ENCODE measurements at places on chromosomes 6 and 20.

DNA sequence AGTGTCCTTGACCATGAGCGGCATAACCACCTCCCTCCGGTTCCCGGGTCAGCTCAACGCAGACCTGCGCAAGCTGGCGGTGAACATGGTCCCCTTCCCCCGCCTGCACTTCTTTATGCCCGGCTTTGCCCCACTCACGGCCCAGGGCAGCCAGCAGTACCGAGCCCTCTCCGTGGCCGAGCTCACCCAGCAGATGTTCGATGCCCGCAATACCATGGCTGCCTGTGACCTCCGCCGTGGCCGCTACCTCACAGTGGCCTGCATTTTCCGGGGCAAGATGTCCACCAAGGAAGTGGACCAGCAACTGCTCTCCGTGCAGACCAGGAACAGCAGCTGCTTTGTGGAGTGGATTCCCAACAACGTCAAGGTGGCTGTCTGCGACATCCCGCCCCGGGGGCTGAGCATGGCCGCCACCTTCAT is 4.9 kb downstream of the TUBB1 start:
- no peak for DNase-seq

DNA sequence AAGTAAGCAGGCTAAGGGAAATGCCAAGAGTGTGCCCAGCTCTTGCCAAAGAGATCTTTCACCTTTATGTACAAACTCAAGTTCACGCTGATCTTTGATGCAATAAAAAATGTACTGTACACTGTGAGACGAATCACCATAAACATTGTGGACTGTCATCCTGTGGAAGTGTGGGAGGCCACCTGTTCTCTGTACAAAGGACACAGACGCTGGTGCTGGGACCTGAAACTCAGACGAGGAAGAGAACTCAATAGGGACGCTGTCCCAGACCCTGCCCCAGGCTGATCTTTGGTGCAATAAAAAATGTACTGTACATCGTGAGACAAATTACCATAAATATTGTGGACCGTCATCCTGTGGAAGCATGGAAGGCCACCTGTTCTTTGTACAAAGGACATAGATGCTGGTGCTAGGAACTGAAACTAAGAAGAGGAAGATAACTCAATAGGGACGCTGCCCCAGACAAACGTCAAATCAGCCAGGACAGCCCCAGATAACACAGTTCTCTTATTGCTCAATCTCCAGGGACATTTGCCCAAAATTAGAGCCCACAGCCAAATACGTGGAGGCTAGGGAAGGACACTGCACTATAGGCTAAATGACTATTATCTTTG is 312.7 kb upstream of the SGK1 start:
- DNase-seq = no peak

GRCh38 chr20:18686696-18687095 is 98.8 kb downstream of the DTD1 start:
- DNase-seq = no peak

- DNase-seq = no peak
Observed at GRCh38 chr20:58020656-58021454, 207.6 kb downstream of the ANKRD60 start.

DNA sequence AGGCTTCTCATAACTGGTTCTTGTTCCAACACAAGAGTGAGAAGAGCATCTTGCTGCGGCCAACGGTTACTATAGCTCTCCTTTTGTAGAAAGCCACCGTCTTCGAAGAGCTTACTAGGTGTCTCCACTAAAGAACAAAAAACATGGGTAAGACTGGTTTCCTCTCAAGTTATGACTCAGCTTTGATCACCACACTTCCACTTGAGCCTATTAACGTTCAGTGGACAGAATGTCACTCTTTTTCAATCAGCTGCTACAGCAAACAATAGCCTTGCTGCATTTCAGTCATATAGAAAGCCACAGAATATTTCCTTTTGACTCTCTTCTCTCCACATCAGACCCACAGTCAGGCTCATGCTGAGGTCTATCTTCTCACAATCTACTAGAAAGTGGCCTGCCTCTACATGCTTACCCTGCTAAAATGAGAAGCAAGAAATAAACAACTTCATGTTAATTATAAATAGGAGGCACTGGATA is 243.5 kb upstream of the PREP start:
- no peak for DNase-seq

- DNase-seq = no peak
Observed at GRCh38 chr6:157603314-157603940, 219.6 kb upstream of the SNX9 start.

DNA sequence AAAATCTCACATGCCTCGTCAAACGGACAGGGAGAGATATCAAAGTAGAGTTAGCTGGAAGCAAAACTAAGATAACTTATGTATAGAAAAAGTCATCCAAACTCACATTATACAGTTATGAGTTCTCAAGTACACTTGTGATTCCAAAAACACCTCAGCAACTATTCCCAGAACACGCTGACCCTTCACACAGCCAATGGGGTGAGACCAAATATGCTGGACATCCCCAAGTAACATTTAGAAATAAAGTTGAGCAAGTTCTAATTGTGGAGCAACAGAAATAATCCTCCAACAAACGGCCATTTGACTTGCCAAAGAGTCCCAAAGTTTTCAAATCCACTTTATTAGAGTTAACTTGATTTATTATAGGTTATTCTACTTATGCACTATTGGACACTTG is 52.4 kb downstream of the LY86 start:
- DNase-seq = no peak

DNA sequence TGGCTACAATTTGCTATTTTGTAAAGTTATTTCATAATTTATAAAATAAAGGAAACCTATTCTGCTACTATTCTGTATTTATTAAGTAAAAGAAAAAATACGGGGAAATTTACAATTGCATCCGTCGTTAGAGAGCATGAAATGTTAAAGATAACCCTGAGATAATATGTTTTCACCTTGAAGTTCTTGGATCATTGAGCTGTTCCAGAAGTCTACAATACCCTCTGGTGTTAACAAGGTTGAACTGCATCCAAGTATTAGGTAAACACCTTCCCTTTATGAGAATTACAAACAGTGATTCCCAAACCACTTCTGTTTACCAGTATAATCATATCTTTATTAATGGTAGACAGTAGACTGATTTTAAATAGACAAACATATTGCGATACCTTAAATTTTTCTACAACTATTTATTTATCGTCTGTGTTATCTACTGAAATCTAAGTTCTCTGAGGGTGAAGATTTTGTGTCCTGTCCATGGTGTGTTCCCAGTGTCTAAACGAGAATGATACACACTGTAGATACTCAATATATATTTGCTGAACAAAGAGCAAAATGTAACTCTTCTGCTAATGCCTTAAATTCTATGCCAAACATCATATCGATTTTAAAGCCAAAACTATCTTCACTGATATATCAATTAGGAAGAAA is 28.2 kb downstream of the TBC1D32 start:
- DNase-seq = peak; percentile 15

DNA sequence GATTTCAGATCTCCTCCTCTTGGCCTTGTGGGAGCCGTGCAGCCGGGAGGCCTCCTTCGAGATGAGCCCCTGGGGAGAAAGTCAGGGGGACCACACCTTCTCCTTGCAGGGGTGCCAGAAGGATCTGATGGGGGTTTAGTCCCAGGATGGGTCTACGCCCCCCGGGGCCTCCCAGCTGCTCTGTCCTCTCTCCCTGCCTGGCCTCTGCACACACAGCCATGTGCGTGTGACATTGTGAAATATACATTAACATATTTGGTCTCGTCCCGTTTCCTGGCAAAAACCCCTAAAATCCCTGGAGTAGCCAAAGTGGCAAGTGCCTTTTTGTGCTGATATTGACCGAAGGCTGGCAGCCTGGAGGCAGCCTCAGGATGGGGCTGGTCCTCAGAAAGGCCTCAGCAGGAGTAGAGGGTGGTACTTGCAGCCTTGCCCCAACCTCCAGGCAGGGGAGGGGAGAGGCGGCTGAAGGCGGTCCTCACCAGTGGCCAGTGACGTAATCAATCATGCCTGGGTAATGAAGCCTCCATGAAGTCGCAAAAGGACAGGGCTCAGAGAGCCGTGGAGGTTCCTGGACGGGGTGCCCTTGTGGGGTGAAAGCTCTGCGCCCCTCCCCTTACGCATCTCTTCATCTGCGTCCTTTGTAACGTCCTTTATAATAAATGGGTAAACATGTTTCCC is 5.1 kb upstream of the HELZ2 start:
- DNase-seq = no peak

GRCh38 chr6:48928937-48929336 is 534.1 kb downstream of the MMUT start:
- no peak for DNase-seq

- DNase-seq = no peak
Observed at GRCh38 chr6:69232496-69232895, 564.3 kb downstream of the LMBRD1 start.

DNA sequence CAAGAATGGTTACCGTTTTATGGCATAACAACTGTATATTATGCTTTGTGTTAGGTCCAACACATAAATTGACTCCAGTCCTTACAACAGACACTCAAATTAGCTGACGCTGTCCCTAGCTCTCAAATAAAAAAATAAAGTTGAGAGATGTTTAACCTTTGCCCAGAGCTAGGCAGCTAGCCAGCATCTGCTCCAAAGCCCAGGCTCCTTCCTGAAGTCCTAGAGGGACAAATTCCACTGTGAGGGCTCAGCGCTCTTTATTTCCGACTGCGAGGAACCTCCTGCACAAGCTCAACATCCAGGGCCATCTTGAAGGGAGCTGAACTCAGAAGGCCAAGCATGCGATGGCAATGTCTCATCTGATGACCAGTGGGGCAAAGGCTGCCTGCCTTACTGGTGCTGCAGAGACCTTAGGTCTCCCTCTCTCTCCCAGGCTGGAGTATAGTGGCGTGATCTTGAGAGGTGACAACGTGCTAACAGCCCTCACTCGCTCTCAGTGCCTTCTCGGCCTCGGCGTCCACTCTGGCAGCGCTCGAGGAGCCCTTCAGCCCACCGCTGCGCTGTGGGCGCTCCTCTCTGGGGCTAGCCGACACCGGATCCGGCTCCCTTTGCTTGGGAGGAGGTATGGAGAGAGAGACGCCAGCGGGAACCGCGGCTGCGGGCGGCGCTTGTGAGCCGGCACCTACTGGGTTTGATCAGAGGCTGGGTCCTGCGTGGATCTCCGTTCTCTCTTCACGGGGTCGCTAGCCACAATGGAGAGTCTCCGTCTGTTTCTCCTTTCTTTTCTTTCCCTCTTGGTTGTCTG is 24.7 kb upstream of the GFOD1 start:
- no peak for DNase-seq

GRCh38 chr20:50302341-50303057 is 111.9 kb downstream of the CEBPB start:
- DNase-seq = no peak

GRCh38 chr6:132100388-132100990 is 149.3 kb upstream of the CCN2 start:
- DNase-seq = no peak

DNA sequence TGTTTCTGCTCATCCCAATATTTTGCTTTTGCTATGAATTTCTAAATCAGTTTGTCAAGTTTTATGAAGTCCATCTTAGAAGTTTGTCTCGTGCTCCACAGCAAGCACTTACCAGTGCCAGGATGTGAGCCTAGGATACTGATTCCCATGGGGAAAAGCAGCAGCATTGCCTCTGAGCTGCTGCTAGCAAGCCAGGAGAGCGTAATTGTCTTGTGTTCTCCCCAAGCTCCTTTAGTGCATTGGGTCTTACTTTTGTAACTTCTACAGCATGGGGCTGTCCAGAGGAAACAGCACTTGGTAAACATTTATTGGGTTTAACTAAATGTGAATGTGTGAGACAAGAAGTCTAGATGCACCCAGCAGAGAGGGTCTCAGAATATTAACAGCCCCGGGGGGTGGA is 76.1 kb downstream of the RNF182 start:
- no peak for DNase-seq

DNA sequence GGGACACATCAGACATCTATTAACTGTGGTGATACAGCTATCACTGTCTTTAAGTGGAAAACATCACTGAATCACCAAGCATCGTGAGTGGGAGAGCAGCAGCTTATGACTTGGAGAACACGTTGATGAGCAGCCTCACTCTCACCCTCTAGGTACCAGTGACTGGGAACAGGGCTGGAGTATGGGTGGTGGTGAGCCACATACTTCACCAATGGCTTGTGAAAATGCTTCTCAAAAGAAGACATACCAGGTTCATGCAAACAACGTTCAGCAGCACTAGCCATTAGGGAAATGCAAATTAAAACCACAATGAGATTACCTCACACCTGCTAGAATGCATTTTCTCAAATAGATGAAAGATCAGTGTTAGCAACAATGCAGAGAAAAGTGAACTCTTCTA is 25.3 kb downstream of the SNX5 start:
- DNase-seq = no peak

DNA sequence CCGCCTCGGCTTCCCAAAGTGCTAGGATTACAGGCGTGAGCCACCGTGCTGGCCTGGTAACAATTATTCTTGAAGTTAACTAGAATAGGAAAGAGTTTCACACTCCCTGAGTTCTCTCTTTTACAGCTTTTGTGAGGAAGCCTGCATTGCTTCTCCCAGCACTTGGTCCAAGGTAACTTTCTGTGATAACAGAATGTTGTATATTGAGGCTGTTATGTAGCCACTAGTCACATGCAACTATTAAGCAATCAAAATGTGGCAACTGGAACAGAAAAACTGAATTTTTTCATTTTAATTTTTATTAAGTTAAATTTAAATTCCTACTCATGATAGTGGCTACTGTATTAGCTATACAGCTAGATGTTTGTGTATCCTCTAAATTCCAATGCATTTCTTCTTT is 2.5 kb downstream of the TRIM38 start:
- no peak for DNase-seq

- no peak for DNase-seq
Observed at GRCh38 chr20:17616480-17617211, 46.8 kb downstream of the DSTN start.

- DNase-seq = no peak
Observed at GRCh38 chr20:57106692-57107091, 159.7 kb downstream of the BMP7 start.

DNA sequence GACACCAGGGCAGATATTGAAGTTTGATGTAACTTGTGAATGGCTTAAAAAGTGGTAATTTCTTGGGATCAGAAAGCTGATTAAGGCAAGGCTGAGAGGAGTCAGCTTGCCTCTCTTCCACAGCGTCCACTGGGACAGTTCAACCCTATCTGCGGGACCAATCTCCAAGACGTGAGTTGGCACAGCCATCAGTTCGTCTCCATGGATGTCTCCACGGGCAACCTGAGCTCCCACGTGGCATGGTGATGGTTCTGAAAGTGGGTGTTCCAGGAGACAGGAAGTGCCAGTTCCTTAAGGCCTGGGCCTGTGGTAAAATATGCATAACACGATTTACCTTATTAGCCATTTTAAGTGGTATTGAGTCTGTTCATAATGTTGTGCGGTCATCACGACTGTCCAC is 67.9 kb upstream of the BHLHE23 start:
- no peak for DNase-seq

Data from NT2/D1 (cell line).